Myometrial cell (primary cell): ENCODE measurements at places on chromosomes 4 and X. TPM values are rescaled to one million over a fixed set of nuclear protein-coding genes. Genes with fewer than 3 reads are reported as not detected.

PDCL2 gene
- not detected in 2 replicates for total RNA-seq

XAGE1A gene
- total RNA-seq: not detected in 2 replicates

MTNR1A gene
- not detected in 2 replicates for total RNA-seq

PPA2 gene
- 62.9 and 110 TPM in 2 replicates for total RNA-seq
